ENCODE measurements at places on chromosomes 12 and 14.
A peak's percentile ranks its signal among the peaks of the same experiment; 100 is the strongest.

DNA sequence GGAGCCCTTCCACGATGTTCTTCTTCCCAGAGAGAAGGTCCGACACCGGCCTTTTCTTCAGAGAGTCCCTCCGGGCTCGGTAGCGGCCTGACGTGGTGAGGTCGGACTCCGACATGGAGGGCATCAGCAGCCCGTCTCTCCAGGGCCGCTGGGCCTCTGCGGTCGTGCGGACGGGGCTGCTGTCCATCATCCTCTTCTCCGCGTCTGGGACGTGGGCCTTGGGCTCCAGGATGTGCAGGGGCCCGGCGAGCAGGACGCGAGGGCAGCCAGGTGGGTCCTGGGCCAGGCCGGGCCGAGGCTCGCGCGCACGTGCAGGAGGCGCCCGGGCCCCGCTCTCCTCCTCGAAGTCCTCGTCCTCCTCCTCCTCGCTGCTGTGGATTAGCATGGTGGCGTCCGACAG, 75.9 kb downstream of the PTPN21 start:
- no peak for DNase-seq

DNA sequence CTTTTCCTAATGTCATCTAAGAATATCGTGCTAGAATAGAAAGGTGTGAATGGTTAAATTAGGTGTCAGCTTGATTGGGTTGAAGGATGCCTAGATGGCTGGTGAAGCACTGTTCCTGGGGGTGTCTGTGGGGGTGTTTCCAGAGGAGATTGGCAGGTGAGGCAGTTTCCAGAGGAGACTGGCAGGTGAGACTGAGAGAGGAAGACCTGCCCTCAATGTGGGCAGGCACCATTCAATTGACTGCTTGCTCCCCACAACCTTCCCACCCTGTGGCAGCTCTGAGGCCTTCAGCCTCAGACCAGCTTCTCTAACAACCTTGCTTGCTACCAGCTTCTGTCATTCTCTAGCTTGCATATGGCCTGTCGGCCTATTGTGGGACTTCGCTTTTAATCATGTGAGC, 9.2 kb downstream of the RNASE9 start:
- no peak for DNase-seq

- no peak for DNase-seq
These were observed 5.3 kb downstream of the RNF34 start for GRCh38 chr12:121405211-121405610.

- DNase-seq: no peak
These were observed 241.9 kb downstream of the PPFIA2 start for GRCh38 chr12:81517296-81517695.

GRCh38 chr14:92496191-92496857, 17.3 kb upstream of the RIN3 start:
- DNase-seq: no peak

DNA sequence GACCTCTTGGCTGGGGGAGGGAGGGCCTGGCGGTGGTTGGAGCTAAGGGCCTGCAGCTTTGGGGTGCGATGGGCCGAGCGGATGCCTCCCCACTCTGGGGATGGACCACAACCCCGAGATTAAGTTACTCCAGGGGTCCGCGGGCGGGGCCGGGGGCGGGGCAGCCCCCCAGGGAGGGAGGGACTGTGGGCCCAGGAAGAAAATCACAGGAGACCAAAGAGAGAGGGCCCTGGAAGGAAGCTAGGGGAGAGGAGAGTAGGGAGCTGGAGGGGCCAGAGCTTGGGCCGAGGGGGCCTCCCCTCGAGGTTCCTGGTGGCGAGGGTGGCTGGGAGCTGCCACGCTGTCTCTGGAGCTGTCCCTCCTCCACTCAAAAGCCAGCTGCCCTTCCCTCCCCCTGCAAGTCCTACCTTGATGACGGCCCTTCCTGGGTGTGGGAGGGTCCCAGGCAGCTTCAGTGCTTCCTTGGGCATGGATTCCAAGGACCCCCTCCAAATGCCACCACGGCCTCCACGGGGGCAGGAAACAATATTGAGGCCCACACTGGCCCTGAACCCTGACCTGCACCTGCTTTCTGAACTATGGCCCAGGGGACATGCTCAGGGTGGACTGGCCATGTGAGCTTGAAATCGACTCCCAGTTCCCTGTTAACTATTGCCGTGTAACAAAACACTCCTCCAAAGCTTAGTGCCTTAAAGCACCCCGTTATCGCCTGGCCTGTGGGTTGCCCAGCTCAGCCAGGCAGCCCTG, 610 bp upstream of the NUDT14 start:
- DNase-seq: no peak

DNA sequence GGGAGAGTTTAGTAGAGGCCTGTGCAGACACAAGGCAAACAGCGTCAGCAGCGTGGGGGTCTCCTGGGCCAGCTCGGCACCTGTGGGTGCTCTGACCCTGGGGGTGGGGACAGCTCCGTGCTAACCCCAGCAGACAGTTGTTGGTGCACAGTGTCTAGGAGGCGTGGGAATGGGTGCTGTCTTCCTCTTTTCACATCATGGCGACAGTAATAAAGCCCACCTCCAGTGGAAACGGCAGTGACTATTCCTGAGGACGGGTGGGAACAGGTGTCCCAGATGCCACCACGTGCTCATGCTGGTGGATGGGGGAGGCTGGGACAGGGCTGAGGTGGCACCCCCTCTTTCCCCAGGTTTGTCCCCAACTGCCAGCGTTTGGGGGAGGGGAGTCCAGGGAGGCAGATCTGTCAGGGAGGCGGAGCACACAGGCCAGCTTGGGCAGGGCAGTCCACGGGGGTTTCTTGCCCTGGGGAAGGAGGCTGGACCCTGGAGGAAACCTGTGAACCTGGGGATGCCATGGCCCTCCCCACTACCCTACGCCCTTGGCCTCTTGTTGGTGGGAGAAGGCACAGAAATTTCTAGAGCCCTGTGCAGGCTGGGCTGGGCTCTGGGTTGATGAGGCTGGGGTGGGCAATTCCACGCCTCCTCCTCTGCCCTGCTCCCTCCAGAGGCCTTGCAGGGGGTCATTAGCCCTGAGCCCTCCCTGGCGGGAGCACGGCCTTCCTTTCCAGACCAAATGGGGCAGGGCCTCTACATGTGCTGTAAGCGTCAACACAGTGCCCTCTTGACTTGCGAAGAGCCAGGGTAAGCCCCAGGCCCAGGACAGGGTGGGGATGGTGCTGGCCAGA, 3.8 kb downstream of the ZBTB42 start:
- no peak for DNase-seq

- no peak for DNase-seq
These were observed 29.5 kb upstream of the MSRB3 start for GRCh38 chr12:65248656-65249633.

DNA sequence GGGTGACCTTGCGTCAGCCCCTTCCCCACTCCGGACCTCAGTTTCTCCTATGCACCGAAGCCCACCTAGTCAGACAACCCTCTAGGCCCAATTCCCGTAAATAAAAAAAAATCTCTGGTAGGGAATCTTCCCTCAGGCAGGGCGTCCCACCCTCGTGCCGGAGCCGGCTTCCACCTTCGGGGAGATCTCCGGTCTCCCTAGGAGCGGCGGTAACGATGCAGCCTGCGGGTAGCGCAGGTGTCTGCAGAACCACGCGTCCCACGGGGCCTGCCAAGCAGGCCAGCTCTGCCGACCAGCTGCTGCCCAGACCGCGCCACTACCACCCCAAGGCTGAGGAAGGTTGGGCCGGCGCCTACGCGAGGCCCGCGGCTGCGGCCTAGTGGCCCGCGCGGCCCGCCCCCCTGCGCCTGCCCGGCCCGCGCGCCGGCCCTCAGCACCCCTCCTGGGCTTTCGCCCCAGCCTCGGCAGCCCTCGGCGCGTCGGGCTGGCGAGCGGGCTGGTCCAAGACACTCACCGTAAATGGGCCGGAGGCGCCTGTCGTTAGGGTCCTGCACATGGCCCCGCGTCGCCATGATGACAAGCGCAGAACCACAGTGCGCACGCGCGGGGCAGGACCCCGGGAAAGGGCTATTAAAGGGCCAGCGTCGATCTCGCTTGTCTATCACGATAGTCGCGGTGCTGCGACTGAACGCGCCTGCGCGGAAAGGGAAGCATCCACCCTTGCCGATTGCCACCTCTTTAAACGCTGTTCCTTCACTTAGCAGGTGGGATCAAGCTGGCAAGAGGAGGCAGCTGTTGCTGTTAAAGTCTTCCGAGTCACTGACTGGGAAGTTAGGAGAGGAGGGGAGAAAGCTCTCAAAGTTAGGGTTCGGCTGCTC, at the start of gene NAA25:
Gene NAA25 (minus strand): TSS at position 582 of the 878 bp plus-strand sequence. CDS start 10 bp downstream, at position 572.
- DNase-seq: peak; percentile 33

DNA sequence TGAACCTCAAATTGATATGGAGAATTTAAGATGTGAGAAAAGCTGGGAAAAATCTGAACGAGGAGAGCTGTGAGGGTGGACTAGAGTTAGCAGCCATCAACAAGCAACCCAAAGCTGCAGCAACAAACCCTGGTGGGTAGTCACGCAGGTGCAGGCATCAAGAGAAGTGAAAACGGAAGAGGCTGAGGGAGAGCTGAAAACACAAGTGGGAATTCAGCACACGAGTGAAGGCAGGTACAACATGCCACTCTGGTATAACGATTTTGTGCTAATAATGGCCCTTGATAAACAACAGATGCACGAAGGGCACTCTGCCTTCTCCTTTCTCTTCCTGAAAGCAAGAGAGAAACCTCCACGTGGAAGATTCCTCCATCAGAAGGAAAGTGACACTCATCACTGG, 11.5 kb downstream of the TCL1B start:
- no peak for DNase-seq

GRCh38 chr14:86865934-86866333, 1127.0 kb downstream of the GALC start:
- DNase-seq: no peak

DNA sequence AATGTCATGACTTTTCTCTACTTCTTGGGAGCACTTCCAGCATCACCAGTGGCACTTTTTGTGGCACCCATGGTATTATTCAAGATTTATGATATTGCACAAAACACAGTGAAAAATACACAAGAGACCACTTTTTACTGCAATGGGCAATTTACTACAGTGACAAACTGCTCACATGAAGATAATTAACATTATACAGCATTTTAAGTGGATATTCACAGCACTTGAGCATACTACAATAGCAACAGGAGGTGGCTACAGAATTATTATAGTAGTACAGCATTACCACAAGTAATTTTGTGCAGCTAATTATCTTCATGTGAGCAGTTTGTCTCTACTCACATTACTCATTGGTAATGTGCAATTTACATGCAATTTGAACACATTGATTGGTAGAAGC, 18.3 kb downstream of the IL26 start:
- no peak for DNase-seq

GRCh38 chr14:36857136-36857535, 195.5 kb downstream of the PAX9 start:
- no peak for DNase-seq

- no peak for DNase-seq
These were observed 217.2 kb upstream of the BMP4 start for GRCh38 chr14:54173802-54174201.

GRCh38 chr12:102171951-102172350, 25.7 kb downstream of the PMCH start:
- DNase-seq: no peak

GRCh38 chr14:88004506-88005036, 364 bp upstream of the GPR65 start:
- DNase-seq: no peak

GRCh38 chr12:47556261-47557030, 149.4 kb downstream of the RPAP3 start:
- no peak for DNase-seq

DNA sequence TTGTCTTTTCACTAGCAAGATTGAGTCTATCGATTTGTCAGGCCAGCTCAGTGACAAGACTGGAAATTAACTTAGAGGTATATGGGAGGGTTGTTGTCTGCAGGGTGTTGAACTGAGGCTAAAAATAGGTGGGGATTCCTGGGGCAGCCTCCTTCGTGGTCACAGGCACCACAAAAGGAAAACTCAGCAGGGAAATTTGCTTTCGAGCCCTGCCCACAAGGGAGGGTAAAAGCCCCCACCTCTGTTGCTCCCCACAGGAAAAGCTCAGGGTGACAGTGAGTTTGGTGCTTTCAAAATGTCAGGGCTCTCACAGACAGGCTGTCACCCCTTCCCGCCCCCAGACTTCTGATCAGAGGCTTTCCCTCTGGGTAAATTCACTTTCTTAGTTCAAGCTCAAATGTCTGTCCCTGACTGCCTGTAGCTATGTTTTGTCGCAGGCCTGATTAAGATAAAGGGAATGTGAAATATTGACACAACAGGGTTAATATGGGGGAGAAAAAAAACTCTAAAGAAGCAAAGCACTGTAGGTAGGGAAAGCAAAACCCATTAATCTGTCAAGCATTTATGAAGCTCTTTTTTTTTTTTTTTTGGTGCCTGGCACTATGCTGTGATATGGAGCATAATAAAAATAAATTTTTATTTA, 11.7 kb upstream of the NFKBIA start:
- DNase-seq: no peak

- no peak for DNase-seq
These were observed 171.3 kb upstream of the PLXNC1 start for GRCh38 chr12:93977081-93977480.

DNA sequence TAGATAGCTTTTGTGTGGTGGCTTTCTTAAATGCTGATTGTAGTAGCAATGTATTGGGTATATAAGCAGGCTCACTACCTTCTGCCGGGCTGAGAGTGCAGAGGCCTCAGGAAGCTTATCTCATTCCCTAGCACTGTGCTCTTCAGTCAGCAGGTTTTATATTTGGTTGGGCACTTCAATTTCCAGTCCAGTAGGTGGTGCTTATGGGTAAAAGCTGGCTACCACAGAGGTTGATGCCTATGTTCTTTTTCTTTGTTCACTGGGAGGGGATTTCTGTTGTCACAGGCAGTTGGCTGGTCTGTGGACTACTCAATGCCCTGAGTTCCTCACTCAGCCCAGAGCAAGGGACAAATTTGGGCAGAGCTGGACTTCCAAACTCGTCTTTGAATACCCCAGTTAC, 43.0 kb upstream of the GLIPR1 start:
- no peak for DNase-seq

DNA sequence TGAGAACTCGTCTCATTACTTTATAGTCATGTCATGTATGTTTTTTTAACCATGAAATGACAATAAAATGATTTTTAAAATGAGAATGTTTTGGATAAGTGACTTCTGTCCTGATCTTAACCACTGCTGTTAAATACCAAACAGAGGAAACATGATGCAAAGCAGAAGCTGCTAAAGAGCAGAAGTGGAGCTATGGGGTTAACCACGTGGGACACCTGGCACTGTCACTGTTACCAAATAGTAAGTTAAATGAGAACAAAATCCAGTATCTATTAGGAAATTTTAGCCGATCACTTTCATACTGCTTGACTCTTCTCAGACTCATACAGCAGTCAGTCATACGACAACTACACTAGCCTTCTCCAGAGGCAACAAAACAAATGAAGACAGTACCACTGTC, 82.4 kb downstream of the SCAF11 start:
- no peak for DNase-seq

DNA sequence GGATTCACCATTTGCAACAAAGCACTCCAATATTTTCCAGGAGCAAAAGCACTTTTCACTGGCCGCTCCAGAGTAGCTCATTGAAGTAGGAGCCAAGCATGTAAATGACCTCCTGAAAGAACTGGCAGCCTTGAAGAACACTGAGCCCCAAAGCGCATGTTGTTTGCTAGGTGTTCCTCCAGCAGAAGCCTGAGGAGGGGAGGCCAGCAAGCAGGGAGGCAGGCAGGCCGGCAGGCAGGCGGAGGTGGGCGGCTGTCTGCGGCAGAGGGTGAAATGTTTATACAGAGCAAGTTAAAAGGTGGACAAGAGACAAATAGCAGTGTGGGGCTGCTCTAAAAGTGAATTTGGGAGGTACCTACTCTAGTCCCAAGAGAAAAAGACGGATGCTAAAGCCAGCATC, 439.4 kb downstream of the CCDC91 start:
- no peak for DNase-seq

- DNase-seq: no peak
These were observed 198.1 kb downstream of the STXBP6 start for GRCh38 chr14:24851837-24852236.

Measured in cerebellar nuclear complex (tissue), 1 donor.